Activated CD4-positive, alpha-beta T cell treated with anti-CD3 and anti-CD28 coated beads, Interleukin-2, amount 50 U/mL, for 16 hours (primary cell): ENCODE measurements at places on chromosomes 13 and 19.
A peak's percentile ranks its signal among the peaks of the same experiment; 100 is the strongest.

DNA sequence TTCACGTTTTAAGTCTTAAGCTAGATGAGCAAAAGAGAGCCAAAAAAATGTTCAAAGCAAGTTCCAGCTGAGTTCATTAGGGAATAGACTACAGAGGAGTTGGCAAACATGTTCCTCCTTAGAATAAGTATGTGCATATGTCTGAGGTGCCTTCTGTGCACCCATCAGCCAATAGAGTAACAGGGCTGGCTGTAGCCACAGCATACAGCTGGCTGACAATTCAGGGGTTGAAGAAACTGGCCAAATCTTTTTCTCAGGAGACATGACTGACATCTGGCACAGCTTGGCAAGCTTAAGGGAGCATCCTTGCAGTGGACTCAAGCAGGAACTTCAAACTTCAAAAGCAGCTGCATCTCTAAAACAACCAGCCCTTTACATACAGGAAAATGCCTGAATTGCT lies 414.8 kb upstream of the PCDH20 start:
- no peak for DNase-seq

GRCh38 chr19:13718733-13719132 lies 45.6 kb upstream of the MRI1 start:
- no peak for DNase-seq

- no peak for DNase-seq
Observed at GRCh38 chr13:99987154-99988019, 5.8 kb downstream of the ZIC2 start.

DNA sequence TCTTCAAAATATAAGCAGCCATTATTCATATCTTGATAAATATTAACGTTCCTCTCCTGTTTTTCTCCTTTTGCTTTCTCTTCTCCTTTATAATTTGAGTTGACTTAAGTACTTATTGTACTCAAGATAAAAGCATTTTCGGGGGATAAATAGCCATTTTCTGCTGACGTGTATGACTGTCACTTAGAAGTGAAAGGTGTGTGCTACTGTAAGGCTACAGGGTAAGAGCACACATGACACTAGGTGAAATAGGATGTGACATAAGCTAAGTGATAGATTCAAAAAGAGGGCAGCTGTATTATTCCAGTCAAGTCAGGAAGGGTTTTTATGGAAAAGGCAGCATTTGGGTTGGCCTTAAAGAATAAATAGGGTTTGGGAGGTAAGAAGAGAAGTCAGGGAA lies 128.5 kb downstream of the GPC6 start:
- no peak for DNase-seq

GRCh38 chr19:10043286-10043927 lies 30.1 kb downstream of the RDH8 start:
- DNase-seq: no peak

DNA sequence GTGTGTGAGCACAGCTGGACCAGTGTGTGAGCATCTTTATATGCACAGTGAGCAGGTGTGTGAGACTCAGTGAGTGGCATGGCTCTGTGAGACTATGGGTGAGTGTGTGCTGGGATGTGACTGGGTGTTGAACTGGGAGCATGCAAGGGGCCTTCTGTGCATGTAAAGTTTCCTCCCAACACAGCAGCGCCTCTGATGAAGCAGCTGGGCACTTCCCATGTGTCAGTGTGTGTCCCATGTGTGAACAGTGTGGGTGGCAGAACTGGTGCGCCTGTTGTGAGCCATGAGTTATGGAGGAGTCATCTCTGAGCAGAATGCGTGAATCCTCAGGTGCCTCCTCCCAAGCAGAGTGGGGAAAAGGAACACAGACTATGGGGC lies 24.1 kb downstream of the LGALS16 start:
- peak; percentile 29 for DNase-seq

DNA sequence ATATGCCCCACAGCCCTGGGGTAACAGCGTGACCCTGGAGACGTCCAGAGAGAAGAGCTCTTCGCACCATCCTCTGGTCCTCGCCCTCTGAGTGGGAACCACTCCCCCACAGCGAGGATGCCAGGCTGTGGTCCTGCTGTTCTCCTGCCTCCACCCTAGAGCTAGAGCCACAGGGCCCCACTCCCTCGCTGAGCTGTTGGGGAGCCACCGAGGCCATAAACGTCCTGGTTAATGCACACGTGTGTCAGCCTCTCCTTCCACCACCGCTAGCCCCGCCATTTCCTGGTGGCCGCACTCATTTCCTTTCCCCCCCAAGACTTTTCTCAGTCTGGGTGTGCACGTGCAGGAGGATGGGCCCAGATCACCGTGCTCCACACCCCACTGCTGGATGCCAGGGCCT lies 11.5 kb downstream of the CEACAM16 start:
- no peak for DNase-seq

GRCh38 chr13:107827840-107828549 lies 387.3 kb downstream of the LIG4 start:
- DNase-seq: no peak

GRCh38 chr13:100045355-100045754 lies 43.5 kb upstream of the PCCA start:
- DNase-seq: no peak

DNA sequence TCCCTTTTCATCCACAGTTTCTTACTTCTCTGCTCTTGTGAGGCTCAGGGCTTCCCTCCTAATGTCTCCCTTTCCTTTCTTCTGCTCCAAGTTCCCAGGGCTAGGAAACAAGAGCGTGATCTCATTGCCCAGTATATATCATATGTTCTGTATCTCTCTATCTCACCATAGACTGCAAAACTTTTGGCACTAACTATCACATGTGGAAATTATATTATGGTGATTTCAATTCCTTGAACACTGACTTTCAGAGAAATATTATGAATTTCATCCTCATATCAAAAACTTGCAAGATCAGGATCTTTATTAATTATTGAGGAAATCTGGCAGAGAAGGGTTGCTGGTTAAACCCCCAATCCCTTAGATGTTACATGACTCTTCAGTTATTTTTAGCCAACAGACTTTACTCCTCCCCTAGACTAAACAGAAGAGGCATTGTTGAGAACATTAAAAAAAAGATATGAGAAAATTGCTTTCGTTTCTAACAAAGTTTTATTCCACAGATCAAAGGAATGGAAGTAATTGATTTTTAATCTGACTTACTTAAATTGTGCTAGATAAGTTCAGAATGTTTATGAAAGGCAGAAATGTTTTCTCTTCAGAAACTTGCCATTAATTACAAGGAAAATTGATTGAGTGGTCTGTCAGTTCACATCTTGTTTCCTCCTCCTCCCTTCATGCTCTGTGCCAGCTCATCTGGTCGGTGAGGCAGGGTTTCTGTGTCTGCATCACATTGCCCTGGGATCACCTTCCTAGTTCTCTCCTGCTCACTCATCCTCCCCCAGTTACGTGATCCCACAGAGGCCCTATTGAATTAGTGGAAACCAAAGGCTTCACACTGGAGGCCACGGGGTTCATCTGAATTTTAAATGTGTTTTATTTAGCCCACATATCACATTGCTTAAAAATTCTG lies 378.5 kb downstream of the LMO7 start:
- no peak for DNase-seq

DNA sequence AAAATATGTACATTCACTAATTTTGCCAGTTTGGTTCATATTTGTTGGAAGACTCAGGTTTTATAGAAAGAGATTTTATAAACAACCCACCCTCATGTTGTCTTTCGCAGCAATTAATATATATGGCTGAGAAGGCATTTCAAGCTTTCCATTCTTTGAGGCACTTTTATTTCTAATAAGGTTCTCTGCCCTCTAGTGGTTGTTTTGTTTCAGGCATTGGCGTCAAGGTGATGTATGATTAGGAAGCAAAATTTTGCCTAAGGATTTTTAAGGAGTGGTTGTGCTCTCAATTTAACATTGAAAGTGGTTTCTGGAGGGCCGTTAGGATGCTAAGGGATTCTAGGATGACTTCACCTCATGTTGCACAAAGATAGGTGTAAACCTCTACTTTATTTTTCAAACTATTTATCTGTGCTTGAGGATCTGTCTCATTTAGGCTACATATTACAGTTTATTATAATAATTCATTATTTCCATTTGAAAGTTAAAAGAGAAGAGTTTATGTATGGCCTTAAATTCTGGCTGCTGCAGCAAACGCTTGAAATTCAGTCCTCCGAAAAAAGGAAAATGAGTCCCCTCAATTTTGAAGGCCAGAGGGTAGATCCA lies 35.9 kb downstream of the OXGR1 start:
- DNase-seq: peak; percentile 25

DNA sequence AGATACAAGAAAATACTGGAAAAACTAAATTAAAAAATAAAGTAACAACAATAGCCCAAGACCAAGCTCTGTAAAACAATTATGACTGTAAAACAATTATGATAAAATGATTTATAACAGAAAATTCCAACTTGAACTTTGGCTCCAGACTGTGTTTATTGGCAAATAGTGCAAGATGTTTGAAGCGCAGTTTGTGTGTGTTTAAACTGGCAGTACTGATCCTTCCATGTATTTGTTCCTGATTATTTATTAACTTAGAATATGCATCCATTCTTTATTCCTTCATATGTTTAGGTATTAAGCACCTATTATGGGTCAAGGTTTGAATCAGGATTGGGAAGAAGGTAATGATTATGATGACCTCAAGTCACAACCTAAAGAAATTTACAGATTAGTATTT lies 37.8 kb downstream of the ZNF582 start:
- DNase-seq: no peak

- no peak for DNase-seq
Observed at GRCh38 chr19:33298146-33298911, 4.0 kb downstream of the CEBPA start.

- no peak for DNase-seq
Observed at GRCh38 chr19:36006955-36007354, 1.7 kb downstream of the SYNE4 start.

DNA sequence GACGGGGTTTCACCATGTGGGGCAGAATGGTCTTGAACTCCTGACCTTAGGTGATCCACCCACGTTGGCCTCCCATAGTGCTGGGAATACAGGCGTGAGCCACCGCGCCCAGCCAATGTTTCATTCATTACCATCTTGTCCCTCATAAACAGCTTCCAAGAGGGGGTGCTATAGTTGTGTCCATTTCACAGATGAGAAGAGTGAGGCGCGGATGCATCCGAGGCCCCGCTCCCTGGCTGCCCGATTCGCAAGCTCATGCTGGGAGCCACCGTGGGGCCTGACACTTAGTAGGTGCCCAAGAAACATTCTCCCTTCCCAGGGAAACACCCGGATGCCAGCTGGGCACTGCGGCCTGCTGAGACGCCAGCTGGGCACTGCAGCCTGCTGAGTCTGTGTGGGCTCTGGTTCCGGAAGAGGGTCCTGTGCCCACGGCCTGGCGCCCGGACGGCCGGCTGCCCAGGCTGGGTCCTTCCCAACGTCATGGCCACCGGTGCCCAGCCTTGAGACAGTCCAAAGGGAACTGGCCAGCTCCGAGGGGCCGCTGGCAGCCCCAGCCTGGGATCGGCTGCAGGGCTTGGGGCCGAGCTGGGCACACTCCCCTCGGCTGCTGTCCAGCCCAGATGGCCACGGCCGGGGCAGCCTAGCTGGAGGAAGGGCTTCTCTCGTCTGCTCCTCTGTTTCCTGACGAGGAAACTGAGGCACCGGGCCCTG lies 54.7 kb downstream of the NFIC start:
- DNase-seq: no peak

- DNase-seq: peak; percentile 56
Observed at GRCh38 chr19:46678110-46678732, 17.2 kb upstream of the DACT3 start.

DNA sequence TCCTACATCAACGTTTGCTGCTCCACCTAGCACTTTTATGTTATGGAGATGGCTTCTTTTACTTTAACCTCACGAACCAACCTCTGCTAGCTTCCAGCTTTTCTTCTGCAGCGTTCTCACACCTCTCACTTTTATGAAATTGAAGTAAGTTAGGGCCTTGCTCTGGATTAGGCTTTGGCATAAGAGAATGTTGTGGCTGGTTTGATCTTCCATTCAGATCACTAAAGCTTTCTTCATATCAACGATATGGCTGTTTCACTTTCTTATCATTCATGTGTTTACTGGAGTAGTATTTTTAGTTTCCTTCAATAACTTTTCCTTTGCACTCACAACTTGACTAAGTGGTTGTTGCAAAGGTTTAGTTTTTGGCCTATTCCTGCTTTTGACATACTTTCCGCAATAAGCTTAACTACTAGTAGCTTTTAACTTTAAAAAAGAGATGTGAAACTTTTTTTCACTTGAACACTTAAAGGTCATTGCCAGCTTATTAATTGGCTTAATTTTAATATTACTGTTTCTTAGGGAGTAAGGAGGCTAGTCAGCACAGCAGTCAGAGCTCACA lies 60.0 kb upstream of the SPRY2 start:
- no peak for DNase-seq

DNA sequence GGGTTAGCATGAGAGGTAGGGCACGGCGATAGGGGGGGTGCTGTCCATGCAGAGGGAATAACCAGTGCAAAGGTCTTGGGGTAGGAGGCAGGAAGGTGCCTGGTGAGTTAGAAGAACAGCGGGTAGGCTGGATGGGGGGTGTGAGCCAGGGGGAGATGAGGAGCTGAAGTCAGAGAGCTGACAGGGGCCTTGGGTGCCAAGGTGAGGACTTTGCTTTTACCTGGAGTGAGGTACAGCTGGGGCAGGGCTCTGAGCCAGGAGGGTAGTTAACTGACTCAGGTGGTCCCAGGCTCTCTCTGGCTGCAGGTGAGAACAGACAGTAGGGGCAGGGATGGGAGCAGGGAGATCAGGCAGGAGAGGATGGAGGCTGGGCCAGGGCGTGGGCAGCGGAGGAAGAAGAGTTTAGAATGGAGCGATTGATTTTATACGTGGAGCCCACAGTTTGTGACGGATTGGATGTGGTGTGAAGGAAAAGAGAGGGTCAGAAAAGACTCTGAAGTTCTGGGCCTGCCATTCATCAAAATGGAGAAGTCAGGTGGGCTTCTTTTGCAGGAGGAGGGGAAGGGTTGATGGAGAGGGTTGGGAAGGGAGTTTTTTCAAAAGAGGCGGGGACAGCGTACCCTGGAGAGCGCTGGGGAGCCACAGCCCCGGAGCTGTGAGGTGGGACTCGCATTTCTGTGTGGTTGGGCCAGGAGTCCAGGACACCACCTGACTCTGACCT lies 1.2 kb upstream of the GRAMD1A start:
- no peak for DNase-seq

- peak; percentile 48 for DNase-seq
Observed at GRCh38 chr13:23754506-23754905, 134.7 kb downstream of the MIPEP start.
